ENCODE measurements at places on chromosomes 2 and 18. TPM values are rescaled to one million over a fixed set of nuclear protein-coding genes. Genes with fewer than 3 reads are reported as not detected.

Gene USP37
- 30.7 TPM for total RNA-seq

GRCh38 chr2:108612153-108612513 is 77.9 kb downstream of the LIMS1 start:
- no peaks in the 10 kb centered on the region for H3K27me3 ChIP-seq
- DNase-seq: no peak
- no peaks in the 10 kb centered on the region for H3K36me3 ChIP-seq

Gene TGIF1
- total RNA-seq: 37.3 TPM

DNA sequence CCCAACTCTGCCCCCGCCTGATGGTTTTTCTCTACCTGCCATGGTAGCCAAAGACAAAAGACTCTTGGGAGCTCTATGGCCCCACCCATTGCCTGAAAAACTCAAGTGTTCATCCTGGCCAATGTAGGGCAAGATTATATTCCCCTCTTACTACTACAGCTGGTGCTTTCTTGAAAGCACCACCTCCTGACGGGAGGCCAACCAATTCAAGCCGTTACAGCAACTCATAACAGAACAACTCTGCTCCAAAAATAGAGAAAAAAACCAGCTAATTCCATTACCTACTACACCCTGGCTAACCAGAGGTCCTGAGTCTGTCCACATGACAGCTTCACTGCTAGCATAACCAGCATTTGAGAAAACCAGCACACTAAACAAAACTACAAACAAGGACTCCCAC is 127.5 kb upstream of the GAREM1 start:
- H3K4me1 ChIP-seq: no peaks in the 10 kb centered on the region
- no peaks in the 10 kb centered on the region for H3K27me3 ChIP-seq
- no peaks in the 10 kb centered on the region for H3K36me3 ChIP-seq

DNA sequence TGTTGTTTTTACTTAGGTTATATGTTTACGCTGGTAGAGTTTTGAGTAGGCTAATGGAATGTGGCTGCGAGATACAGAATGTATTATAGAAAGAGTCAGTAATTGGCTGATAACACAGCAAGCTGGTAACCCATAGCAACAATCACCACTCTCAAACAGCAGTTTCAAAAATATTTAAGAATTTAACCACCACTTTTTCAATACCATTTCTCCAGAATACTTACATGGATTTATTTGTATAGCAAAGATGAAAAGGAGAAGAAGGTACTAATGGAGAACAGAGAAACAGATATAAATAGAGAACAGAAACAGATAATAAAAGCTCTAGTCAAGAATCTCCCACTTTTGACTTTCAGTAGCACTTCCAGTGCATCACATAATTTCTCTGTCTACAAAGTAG is 188.3 kb upstream of the SLC39A10 start:
- no peak overlapping the region for H3K4me3 ChIP-seq
- H3K27me3 ChIP-seq: no peaks in the 10 kb centered on the region
- peaks cover 5% of the 10 kb centered on the region for H3K4me1 ChIP-seq
- H3K36me3 ChIP-seq: no peaks in the 10 kb centered on the region

Gene NR4A2
- 398 TPM for total RNA-seq

DNA sequence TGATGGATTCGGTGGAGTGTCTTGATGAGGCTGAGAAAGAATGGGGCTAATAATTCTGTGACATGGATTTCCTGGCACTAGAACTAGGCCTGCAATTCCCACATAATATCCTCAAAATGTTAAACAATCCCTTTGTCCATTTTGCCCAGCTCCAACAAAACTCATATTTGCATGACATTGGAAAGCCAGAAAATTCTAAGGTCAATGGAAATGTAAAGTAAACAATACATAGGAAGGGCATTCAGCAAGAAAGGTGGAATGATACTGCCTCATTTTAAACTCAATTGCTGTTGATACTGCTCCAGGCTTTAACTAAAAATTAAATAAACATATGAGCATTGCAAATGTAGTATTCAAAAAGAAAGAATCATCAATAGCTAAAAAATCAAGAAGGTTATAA is 434.8 kb upstream of the SLC8A1 start:
- no peaks in the 10 kb centered on the region for H3K27me3 ChIP-seq
- H3K27ac ChIP-seq: no peak overlapping the region
- H3K4me3 ChIP-seq: no peak overlapping the region
- no peaks in the 10 kb centered on the region for H3K36me3 ChIP-seq

DNA sequence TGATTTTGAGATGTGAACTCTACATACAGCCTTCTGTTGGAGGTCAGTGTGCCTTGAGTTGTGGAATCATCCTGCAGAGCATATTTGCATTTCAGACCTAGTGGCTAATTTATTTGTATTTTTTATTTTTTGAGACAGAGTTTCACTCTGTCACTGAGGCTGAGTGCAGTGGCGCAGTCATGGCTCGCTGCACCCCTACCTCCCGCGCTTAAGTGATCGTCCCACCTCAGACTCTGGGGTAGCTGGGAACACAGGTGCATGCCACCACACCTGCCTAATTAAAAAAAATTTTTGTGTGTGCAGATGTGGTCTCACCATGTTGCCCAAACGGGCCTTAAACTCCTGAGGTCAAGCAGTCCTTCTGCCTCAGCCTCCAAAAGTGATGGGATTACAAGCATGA is 104.4 kb downstream of the ASXL3 start:
- no peaks in the 10 kb centered on the region for H3K36me3 ChIP-seq
- H3K27ac ChIP-seq: no peak overlapping the region
- no peak for DNase-seq
- no peaks in the 10 kb centered on the region for H3K4me1 ChIP-seq
- no peak overlapping the region for H3K4me3 ChIP-seq
- no peaks in the 10 kb centered on the region for H3K27me3 ChIP-seq

- no peaks in the 10 kb centered on the region for H3K27me3 ChIP-seq
- H3K4me1 ChIP-seq: no peaks in the 10 kb centered on the region
- no peak overlapping the region for H3K4me3 ChIP-seq
- DNase-seq: no peak
- no peaks in the 10 kb centered on the region for H3K36me3 ChIP-seq
- no peak overlapping the region for H3K27ac ChIP-seq
Measured at GRCh38 chr2:21774691-21775368, 651.1 kb downstream of the TDRD15 start.

Gene CROCC2
- total RNA-seq: not detected

DNA sequence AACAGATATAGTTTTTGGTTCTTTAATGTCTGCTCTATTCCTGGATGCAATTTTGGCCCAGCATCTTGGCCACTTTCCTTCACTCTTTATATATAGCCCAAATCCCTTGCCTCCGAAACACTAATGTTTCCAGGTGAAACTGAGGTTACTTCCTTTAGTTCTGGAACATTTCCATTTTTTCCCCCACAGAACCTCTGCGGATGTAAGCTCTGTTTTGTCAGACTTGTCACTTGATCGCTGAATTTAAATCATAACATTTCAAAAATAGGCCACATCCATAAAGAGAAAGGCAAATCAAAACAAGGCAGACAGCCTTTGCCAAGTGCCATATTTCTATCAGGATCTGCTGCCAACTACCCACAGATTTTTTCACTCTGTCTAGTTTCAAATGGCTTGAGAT is 115.1 kb downstream of the ANKRD44 start:
- H3K4me1 ChIP-seq: peaks cover 79% of the 10 kb centered on the region
- H3K27me3 ChIP-seq: no peaks in the 10 kb centered on the region
- peak overlapping the region; percentile 72 for H3K4me3 ChIP-seq
- no peak for DNase-seq
- peak overlapping the region; percentile 88 for H3K27ac ChIP-seq
- no peaks in the 10 kb centered on the region for H3K36me3 ChIP-seq

DNA sequence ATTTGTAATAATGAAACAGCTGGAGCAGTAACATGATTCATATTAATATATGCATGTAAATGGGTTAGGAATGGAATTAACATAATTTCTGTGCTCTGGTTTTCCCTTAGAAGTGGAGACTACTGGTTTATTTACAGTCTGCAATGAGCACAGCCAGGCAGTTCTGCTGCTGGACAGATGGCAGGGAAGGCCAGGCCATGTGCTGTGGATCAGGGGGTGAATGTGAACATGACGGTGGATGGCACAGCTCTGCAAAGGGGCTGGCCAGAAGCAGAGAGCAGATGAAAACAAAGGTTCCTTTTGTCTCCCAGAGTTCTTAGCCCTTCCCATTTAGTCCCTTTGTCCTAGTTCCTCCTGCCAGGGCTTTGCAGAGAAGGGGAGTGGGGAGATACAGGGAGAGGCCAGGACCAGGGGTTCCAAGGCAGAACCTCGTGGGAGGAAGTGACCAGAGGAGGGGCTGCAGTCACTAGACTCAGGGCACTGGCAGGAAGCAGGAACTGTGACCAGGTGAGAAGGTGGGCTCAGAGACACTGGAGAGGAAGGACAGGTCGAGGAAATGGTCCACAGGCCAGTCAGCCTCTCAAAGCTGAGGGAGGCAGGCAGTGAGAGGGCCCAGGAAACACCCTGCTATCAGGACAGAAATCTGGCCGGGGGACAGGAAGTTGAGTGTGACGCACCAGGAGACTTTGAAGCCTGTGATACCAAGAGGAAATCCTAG is 112.9 kb upstream of the ATP8B1 start:
- DNase-seq: peak; percentile 48
- no peaks in the 10 kb centered on the region for H3K36me3 ChIP-seq
- H3K27me3 ChIP-seq: no peaks in the 10 kb centered on the region
- no peak overlapping the region for H3K27ac ChIP-seq
- no peak overlapping the region for H3K4me3 ChIP-seq
- peaks cover 10% of the 10 kb centered on the region for H3K4me1 ChIP-seq

Gene SLC9A4
- total RNA-seq: not detected

DNA sequence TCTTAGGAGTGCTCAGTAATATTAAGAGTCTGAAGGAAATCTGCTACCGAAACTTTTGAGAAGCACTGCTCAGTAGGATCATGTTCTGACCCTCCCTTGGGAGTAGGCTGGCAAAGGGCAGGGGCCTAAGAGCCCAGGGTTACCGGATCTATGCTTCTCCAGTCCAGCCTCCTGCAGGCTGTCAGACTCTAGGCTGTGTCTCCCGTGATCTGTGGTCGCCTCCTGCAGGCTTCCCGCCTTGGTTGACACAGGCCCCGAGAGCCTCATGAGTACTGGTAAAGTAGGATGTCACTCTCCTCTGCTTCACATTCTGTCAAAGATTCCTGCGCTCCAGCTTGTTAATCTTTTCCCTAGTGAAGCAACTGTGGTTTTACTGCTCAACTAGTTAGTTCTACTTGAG is 647.8 kb upstream of the RAB6C start:
- H3K4me1 ChIP-seq: no peaks in the 10 kb centered on the region
- no peak overlapping the region for H3K27ac ChIP-seq
- no peaks in the 10 kb centered on the region for H3K27me3 ChIP-seq
- no peak for DNase-seq
- no peaks in the 10 kb centered on the region for H3K36me3 ChIP-seq

- H3K27me3 ChIP-seq: no peaks in the 10 kb centered on the region
- peak overlapping the region; percentile 80 for H3K27ac ChIP-seq
- DNase-seq: no peak
- H3K4me3 ChIP-seq: peak overlapping the region; percentile 95
- H3K36me3 ChIP-seq: peaks cover 5% of the 10 kb centered on the region
- peaks cover 59% of the 10 kb centered on the region for H3K4me1 ChIP-seq
Measured at GRCh38 chr2:201450954-201451291, 335 bp downstream of the TRAK2 start.

DNA sequence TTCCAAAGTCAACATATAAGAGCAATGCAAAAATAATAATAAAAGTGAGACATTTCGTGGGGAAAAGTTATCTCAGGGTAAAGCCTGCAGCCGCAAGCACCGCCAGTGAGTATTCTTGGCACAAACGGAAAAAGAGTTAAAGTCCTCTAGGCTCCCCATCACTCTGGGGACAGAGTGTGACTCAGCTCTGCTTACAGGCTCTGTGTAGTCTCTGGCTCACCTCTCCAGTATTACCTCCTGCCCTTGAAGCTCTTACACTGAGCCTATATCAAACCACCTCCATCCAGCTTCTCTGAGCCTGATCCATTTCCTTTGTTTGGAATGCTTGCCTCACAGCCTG is 55.5 kb downstream of the MTHFD2 start:
- no peaks in the 10 kb centered on the region for H3K36me3 ChIP-seq
- H3K4me1 ChIP-seq: no peaks in the 10 kb centered on the region
- H3K27me3 ChIP-seq: no peaks in the 10 kb centered on the region
- H3K27ac ChIP-seq: no peak overlapping the region
- no peak overlapping the region for H3K4me3 ChIP-seq
- no peak for DNase-seq

Gene XDH
- total RNA-seq: not detected

- no peak for DNase-seq
- no peak overlapping the region for H3K27ac ChIP-seq
- no peaks in the 10 kb centered on the region for H3K36me3 ChIP-seq
- no peak overlapping the region for H3K4me3 ChIP-seq
- H3K4me1 ChIP-seq: no peaks in the 10 kb centered on the region
Measured at GRCh38 chr18:30903566-30903965, 139.0 kb downstream of the DSC3 start.

Gene TUBA4B
- not detected for total RNA-seq

Gene NAT8
- total RNA-seq: not detected

DNA sequence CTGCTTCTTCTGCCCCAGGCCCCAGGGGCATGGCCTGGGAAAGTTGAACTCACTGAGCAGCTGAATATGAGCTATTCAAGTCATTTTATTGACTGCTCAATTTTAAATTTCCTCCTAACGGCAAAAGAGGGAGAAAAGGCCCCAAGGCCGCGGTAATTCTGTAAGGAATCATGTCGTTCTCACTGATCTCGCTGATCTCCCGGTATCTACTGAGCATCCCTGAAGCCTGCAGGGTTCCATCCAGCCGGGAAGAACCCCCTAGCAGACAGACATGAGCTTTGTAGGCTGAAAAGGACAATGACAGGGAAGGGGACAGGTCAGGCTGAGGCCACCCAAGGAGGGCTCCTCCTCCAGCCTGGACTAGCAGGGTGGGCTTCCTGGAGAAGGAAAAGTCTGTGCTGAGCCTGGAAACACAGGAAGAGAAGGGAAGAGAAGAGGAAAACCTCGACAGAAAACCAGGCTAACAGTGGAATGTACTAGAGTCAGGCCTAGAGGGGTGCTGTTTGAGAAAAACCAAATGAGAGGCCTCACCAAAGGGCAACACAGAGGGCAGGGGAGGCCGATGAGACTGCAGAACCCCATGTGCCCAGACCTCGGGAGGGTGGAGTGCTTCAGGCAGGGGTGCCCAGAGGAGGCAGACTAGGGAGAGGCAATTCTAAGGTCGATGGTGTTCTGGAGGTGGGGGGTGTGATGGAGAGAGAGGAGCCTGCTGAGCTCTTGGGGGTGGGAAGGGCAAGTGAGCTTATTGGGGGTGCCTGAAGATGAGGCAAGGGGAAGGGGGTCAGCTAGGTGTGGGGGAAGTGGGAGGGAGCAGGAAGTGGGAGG is 2.9 kb upstream of the NPPC start:
- no peak overlapping the region for H3K27ac ChIP-seq
- peaks cover 24% of the 10 kb centered on the region for H3K4me1 ChIP-seq
- DNase-seq: no peak
- no peak overlapping the region for H3K4me3 ChIP-seq
- H3K27me3 ChIP-seq: no peaks in the 10 kb centered on the region

Gene CNTNAP5
- not detected for total RNA-seq

Gene NCOA1
- 53.6 TPM for total RNA-seq

Gene ALK
- total RNA-seq: not detected

- no peaks in the 10 kb centered on the region for H3K36me3 ChIP-seq
- H3K4me3 ChIP-seq: no peak overlapping the region
Measured at GRCh38 chr18:51622702-51623101, 425.2 kb upstream of the MEX3C start.

All from CD4-positive, CD25-positive, alpha-beta regulatory T cell (primary cell).